ENCODE measurements at places on chromosomes 13 and 19.

DNA sequence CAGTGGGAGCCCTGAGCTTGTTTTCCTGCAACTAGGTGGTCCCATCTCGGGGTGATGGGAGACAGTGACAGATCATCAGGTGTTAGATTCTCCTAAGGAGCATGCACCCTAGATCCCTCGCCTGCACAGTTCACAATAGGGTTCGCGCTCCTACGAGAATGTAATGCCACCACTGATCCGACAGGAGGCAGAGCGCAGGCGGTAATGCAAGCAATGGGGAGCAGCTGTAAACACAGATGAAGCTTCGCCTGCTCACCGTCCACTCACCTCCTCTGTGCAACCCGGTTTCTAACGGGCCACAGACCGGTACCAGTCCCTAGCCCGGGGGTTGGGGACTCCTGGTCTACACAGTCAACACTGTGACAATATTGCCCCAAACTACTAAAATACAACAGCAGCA is 38.8 kb downstream of the CARD8 start:
- no peak for DNase-seq

DNA sequence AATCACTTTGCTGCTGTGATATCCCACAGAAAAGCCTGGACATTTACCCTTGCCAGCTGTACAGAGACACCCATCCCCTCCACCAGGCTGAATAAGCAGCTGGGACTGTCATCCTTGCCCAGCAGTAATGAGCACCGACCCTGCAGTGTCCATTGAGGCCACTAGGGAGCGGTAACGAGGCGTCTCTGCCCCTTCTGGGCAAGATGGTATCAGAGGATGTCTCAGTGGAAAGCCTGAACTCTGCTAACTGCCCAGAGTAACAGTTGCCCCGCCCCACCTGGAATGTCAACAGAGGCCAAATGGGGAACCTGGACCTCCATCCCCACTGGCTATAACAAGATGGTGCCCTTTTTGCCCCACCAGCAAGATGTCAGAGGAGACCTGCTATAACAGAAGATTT is 22.8 kb upstream of the CEACAM20 start:
- no peak for DNase-seq

DNA sequence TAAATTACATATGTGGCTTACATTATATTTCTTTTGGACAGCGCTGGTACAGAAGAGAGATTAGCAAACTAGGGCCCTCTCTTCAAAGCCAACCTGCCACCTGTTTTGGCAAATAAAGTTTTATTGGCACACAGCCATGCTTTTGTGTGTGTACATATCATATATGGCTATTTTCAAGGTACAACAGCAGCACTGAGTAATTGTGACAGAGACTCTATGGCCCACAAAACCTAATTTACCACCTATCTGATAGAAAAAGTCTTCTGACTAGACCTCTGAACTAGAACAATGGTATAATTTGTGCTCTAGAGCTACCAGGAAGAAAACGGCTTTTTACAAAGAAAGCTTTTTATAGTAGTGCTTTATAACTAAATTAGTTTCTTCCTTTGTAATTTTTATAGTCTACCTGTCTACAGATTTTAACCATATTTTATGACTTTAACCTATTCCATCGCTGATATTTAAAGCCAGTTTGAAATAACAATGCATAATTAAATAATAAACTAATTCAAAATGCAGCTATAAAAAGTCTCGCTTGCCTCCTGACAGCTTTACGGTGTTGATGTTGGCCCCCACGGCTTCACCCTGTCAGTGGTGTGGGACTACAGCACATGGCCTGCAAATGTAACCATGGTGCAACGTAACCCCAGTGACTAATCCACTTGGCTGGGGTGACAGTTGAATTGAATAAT is 17.7 kb upstream of the DPY19L3 start:
- DNase-seq = no peak

GRCh38 chr13:73924607-73925006 is 209.6 kb downstream of the KLF12 start:
- DNase-seq = no peak

DNA sequence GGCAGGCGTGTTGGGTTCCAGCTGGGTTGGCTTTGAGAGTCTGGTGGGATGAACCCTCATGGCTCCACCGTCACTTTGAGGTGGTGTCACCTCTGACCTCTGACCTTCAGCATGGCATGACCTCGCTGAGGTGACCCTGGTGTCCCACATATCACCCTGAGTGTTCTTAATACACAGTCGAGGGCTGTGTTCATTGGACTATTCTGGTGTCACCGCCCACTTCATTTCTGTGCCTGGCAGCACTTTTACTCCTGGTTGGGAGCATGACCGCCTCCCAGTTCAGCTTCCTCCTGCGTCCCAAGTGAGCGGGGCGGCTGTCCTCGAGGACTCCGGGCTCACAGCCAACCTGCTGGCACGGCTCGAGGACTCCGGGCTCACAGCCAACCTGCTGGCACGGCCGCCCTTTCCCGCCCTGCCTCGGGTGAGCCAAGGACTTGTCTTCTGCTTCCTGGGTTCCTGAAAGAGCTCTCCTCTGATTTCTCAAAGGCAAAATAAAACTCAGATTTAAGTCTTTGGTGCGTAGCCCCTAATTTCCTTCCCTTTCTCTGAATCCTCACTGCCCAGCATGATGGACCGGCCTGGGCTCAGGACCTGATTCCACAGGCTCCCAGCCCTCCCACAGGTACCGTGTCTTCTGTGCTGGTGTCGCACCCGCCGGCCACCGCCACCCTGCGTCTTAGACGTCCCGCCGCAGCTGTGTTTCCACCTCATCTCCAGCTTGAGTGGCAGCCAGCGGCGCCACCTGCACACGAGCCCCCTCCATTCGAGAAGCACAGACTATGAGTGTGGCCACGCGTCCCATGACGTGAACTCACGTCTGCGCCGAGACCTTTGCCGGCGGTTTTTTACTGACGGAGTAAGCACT is 10.4 kb downstream of the ATP4B start:
- DNase-seq = no peak

DNA sequence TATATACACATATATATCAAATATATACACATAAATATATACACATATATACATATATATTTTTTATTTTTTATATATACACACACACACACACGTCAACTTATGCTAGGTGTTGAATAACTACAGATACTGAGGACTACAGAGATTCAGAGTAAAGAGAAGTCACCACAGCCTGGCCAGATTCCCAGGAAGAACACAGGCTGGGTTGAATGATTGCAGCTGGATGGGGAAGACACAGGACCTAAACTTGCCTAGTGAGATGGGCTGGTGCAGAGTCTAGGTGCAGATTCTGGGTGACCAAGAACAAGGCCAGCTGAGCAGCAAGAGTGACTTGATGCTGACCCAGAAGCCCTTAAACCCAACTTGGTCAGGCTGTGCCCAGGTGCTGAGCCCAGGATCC is 241.3 kb downstream of the KCTD12 start:
- DNase-seq = no peak

- DNase-seq = no peak
Measured at GRCh38 chr13:101455863-101456262, 3.4 kb downstream of the ITGBL1 start.

DNA sequence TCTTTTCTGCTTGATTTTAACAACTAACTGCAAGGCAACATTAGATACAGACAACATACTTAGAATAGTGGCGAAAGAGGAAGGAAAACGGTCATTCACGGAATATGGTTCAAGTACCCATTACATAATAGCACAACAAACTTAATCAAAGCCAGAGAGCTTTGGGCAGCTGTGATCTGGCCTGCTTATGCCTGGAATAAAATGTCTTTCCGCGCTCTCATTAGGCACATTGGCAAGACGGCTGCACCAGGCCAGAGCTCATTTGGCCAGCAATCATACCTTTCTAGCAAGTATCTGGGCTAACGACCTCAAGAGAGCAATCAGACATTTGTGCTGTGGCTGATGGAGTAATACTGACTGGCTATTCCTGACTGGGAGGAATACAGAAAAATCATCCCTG is 112.8 kb downstream of the NALCN start:
- no peak for DNase-seq

DNA sequence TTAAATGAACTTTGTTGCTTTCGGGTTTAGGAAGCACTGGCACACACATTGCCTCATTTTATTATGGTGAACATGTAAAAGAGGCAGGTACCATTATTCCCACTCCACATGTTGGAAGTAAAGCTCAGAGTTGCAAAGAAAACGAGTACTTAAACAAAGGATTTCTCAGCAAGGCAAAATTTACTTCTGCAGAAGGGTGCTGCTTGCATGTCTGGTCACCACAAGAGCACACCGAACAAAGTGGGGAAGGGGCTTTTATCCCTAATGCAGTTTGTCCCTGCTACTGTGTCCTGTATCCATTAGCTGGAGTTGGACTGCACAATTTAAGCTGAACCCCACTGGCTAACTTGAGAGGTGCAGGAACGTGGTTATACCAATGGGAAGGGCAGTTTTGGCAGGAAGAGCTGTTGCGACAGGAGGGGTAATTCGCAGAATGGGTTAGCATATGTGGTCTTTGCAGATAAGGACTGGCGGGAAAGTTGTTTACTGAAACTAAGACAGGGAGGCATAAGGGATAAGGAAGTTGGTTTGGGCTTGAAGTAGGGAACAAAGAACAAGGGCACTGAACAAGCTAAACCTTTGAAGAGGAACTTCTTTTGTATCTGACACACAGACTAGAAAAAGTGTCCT is 545.5 kb downstream of the UQCRFS1 start:
- DNase-seq = no peak

DNA sequence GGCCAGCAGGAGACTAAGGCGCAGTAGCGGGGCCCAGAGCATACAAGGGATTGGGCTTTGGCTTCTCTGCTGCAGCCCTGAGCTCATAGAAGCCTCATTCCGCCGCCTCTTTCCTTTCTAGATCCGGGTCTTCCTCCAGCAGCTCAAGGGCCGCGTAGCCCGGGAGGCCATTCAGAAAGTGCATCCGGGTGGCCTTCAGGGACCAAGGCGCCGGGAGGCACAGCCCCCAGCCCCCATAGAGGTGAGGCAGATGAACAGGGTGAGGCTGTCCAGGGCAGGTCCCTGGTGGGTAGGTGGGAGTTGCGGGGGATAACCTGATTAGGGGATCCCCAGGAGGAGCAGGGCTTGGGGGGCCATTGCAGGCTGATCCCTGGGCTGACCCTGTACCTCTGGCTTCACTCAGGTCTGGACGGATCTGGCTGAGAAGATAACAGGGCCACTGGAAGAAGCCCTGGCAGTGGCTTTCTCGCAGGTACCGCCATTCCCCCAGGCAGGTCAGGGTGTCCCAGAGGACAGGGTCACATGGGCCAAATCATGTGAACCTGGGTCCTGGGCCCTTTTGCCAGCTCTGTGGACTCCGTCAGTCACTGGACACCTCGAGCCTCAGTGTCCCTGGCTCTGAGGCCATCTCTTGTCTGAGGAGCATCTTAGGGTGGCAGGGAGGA is 1.3 kb downstream of the SNAPC2 start:
- no peak for DNase-seq

DNA sequence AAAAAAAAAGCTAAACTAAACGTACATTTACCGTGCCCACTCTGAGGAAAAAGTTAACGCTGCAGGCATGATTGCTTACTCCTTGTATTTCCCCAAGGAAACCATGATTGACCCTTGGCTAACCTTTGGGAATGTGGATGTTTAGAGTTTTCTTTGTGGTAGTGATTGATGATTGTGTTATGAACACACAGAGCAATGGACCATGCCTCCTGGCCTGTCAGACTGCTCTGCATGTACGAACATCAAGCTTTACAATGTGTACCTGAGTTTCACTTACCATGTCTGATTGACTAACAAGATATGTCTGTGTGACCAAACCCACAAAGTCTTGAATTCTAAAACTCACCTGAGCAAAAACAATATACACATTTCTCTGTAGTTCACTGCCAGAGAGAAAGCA is 35.1 kb downstream of the MYCBP2 start:
- DNase-seq = no peak

GRCh38 chr19:897442-898039 is 4.3 kb downstream of the RNU6-9 start:
- DNase-seq = no peak

DNA sequence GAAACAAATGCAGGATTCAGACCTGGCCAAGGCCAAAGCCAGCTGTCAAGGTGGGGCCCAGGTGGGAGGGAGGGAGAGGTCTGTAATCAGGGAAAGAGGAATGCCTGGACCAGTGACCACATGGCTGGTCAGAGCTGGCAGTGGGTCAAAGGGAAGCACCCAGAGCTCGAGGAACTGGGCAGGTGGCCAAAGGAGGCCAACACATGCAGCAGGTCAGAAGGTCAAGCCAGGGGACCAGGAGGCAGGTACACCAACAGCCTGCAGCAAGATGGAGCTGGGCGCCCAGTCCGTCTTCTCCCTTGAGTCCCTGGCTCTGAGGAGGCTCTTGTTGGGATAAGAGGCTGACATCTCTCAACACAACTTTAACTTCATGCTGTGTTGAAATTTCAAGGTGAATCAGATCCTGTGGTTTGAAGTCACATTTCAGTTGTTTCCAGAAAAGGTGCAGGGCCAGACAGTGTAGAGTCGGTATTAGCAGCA is 17.1 kb downstream of the GPATCH1 start:
- DNase-seq = no peak

GRCh38 chr19:13007292-13008045 is 12.2 kb downstream of the NFIX start:
- DNase-seq = no peak

DNA sequence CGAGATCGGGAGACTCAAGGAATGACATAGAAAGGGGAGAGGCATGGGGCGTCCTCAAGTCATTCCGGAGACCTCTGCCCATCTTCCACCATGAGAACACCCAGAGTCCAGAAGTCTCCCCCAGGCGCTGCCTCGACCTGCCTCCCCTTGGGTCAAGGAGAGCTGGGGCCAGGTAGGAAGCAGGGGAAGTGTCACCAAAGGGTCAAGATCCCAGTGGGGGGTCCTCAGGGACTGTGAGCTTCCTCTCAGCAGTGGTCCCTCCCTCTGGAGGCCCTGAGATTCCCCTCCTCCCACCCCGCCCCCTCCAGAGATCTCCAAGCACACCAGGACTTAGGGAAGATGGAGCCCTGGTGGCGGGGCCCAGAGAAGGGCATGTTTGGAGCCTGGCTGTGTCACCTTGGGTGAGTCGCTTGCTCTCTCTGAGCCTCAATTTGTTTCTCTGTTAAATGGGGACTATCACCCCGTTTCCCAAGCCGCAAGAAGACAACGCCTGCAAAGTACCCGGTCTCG is 919 bp downstream of the DACT3 start:
- DNase-seq = no peak

DNA sequence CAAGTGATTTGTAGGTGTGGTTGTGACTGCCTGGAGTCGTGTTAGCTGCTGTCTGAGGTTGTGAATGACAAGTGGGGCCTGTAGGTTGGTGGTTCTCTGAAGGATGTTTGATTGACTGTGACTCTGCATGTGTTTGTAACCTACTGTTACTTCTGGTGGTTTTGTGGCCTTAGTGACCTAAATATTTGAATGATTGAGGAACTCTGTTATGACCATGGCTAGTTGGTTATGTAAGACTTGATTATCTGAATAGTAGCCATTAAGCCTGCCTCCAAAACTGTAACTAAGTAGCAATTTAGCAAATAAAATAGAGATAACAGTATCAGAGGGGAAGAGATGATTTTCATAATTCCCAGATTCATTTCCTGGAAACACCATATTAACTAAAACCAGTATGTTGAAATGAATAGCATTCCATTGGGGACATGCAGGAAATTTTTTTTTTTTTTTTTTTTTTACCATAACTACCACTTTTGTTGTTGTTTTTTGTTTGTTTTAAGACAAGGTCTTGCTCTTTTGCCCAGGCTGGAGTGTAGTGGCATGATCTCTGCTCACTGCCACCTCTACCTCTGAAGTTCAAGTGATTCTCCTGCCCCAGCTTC is 865 bp downstream of the ZNF382 start:
- no peak for DNase-seq
